SK-MEL-5 (cell line): ENCODE measurements at places on chromosomes 5 and 9. TPM values are rescaled to one million over a fixed set of nuclear protein-coding genes. Genes with fewer than 3 reads are reported as not detected.

GRCh38 chr5:43514471-43514815 lies 505 bp downstream of the C5orf34 start:
- no peak for DNase-seq

DNA sequence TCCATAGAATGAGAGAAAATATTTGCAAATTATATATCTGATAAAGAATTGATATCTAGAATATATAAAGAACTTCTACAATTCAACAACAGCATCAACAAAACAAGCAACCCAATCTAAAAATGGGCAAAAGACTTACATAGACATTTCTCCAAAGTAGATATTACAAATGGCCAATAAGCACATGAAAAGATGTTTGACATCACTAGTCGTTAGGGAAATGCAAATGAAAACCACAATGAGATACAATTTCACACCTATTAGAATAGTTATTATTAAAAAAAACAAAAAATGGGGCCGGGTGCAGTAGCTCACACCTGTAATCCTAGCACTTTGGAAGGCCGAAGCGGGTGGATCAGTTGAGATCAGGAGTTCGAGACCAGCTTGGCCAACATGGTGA lies 24.4 kb downstream of the CATSPER3 start:
- no peak for DNase-seq

DNA sequence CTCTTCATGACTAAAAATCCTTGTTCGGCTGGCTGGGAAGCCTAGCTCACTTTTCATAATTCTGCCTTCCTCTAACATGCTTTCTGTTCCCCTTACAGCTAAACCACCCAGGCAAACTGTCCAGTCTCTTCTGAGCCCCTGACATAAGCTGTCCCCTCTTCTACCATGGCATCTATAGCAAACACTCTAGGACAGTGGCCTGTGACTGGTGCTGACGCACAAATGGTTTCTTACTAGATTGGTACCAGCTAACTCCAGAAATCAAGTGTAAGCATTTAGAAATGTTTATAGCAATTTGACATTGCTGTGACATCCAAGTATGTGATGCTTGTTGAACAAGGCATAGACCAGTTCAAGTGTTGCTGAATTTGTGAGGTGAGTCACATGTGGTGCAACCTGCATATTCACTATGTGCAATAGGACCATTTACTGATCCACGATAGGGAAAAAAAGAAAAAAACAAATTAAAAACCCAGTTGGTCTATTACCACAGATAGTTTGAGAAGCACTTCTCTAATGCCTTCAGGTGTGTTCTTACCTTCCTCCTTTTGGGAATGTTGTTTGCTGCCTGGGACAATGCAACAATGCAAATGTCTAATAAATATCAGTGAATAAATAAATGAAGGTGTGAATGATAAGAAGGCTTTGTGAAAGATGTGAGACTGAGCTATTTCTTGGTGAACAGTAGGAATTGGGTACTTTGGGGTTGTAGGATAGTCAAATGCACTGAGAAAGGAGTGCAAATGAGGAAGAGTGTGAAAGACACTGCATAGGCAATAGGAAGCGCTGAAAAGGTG lies 22.4 kb downstream of the ELOVL7 start:
- no peak for DNase-seq

DNA sequence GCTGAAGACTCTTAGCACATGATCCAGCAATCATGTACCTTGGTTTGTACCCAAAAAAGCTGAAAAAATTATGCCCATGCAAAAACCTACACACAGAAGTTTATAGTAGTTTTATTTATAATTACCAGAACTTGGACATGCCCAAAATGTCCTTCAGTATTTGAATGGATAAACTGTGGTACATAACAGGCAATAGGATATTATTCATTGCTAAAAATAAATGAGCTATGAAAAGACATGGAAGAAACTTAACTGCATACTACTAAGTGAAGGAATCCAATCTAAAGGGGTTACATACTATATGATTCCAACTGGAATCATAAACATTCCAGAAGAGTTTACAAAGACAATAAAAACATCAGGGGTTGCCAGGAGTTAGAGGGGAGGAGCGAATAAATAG lies 25.6 kb downstream of the FBXL17 start:
- no peak for DNase-seq

KCNV2 gene
- total RNA-seq, result not detected in 2 replicates

GRCh38 chr5:35881758-35882157 lies 25.1 kb downstream of the IL7R start:
- DNase-seq, result peak; percentile 53

DNA sequence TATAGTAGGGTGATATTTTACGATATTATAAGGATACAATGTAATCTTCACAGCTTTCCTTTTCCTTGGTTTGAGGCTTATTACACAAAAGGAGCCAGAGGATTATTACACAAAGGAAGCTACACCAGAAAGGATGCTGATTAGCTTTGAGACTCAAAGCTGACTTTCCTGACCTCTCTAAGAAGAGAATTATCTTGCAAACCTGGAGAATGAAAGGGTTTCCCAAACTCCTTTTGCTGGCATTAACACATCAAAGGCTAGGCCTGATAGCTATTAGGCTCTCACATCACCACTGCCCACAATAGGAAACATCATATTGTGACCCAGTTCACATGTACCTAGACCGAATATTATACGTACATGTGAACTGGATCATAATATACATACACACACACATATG lies 34.2 kb upstream of the CHD1 start:
- DNase-seq, result no peak
